ENCODE measurements at places on chromosomes 1 and 21.

DNA sequence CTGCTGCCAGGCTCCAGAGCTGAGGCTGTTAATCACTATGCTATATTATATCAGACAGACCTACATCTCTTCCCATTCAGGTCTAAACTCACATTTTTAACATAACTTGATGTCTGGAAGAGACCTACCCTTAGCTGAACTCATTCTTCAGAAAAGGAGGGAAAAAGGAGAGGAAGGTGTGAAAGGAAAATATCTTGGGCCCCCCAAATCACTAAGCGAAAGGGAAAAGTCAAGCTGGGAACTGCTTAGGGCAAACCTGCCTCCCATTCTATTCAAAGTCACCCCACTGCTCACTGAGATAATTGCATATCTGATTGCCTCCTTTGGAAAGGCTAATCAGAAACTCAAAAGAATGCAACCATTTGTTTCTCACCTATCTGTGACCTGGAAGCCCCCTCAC, 222.2 kb downstream of the ASTN1 start:
- DNase-seq, result no peak

GRCh38 chr1:221888218-221888617, 146.3 kb upstream of the DUSP10 start:
- DNase-seq, result no peak

- no peak for DNase-seq
These were observed 1.4 kb upstream of the OR2L3 start for GRCh38 chr1:248045209-248045608.

DNA sequence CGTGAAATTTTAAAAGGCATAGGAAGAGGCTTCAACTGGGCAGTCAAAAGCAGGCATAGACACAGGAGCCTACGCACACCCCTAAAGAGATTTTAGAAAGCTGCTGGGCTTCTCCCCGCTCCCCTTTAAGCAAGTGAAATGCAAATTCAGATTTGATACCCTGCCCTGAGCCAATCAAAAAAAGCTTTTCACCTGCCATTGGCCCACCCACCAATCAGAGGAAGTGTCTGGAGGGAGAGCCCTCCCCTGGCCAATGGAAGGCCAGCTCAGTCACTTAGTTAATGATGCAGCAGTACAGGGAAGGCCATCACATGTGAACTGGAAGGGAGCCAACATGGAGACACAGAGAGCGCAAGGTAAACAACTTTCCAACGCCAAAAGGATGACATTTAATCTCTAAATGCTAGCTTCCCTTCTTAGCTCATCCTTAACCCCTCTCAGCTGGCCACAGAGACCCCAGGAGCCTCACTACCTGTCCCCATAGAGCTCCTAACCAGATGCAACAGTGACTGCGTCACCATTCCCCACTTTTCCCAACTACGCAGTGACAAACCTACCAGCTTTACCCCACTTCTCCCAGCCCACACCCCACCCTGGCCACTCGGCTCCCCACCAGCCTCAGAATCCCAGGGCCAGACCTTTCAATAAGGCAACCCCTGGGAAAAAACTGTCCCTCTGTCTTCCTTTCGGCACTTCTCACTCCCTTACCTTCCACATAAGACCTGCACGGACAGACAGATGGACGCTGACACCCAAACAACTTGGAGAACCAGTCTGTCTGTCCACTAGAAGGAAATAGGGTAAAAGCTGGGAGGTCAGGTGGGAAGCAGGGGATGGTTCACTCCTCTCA, 71.0 kb downstream of the CD46 start:
- no peak for DNase-seq

DNA sequence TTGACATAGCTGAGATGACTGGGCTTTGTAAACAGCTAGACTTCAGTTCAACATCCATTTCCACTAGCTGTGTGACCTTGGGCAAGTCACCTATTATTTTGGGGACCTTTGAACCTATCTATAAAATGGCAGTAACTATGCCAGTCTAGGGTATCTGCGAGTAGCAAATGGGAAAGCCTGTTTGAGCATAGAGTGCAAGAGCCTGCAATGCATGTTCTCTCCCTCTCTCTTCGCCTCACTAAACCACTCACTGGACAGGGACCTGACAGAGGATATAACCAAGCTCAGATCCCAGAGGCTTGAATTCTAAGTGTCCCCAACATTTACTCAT, 39.7 kb downstream of the DPT start:
- DNase-seq, result no peak

DNA sequence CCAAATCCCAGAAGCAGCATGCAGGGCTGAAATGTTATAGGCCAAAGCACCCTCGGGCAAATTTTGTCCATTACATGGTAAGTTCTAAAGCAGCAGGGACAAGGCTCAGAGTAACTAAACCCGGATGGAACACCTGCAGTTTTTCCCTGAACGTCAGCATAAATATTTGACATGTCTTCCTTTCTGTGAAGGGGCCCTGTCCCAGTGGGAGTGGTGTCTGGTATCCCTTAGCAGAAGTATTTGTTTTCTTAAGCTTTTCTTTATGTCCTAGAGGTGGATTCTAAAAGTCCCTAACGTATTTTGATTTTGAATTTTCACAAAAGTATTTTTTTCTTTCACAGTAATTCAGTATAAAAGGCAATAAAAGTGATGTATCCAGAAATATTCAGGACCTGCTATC, 223.9 kb downstream of the ST6GALNAC3 start:
- DNase-seq, result no peak

- DNase-seq, result peak; percentile 75
These were observed 70.8 kb upstream of the RHOU start for GRCh38 chr1:228664399-228664914.

DNA sequence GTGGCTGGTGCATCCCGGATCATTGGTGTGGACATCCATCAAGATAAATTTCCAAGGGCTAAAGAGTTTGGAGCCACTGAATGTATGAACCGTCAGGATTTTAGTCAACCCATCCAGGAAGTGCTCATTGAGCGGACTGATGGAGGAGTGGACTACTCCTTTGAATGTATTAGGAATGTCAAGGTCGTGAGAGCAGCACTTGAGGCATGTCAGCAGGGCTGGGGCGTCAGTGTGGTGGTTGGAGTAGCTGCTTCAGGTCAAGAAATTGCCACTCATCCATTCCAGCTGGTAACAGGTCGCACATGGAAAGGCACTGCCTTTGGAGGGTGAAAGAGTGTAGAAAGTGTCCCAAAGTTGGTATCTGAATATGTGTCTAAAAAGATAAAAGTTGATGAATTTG, 79.1 kb downstream of the FMN2 start:
- no peak for DNase-seq

DNA sequence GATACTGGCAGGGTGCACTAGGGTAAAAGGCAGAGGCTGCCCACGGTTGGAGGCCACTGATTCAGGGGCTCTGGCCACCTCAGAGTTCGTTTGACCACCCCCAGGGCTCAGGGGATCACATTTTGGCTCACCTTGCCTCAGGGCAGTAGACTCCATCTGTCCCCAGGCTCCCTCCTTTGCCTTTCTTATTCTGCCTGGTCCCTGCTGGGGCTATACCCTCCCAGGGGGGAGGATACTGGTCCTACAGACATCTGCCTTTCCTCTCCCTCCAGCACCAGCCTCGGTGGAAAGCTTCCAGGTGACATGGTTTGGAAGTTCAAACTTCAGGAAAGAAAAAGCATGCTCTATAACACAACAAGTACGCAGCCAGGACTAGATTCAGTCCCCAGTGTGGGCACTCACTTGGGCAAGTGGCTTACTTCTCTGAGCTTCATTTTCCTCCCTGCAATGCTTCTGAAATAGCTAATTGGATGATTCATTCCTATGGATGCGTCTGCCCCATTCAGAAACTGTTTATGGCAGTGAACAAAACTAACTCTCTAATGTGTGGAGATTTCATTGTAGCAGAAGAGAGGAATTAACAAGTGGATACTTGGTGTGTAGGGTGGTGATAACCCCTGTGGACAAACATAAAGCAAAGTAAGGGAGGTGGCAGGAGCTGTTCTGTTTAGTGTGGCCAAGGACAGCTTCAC, 154.8 kb downstream of the TRABD2B start:
- DNase-seq, result no peak
